ENCODE measurements at places on chromosomes 4 and X. TPM values are rescaled to one million over a fixed set of nuclear protein-coding genes. Genes with fewer than 3 reads are reported as not detected.
A peak's percentile ranks its signal among the peaks of the same experiment; 100 is the strongest.

- H3K4me3 ChIP-seq = no peak overlapping the region
- H3K27me3 ChIP-seq = no peaks in the 10 kb centered on the region
- no peaks in the 10 kb centered on the region for H3K36me3 ChIP-seq
- no peaks in the 10 kb centered on the region for H3K4me1 ChIP-seq
- no peak for DNase-seq
These were observed 124.5 kb downstream of the NPNT start for GRCh38 chr4:106019771-106020170.

Gene PRDM8
- 4.2 TPM for total RNA-seq

DNA sequence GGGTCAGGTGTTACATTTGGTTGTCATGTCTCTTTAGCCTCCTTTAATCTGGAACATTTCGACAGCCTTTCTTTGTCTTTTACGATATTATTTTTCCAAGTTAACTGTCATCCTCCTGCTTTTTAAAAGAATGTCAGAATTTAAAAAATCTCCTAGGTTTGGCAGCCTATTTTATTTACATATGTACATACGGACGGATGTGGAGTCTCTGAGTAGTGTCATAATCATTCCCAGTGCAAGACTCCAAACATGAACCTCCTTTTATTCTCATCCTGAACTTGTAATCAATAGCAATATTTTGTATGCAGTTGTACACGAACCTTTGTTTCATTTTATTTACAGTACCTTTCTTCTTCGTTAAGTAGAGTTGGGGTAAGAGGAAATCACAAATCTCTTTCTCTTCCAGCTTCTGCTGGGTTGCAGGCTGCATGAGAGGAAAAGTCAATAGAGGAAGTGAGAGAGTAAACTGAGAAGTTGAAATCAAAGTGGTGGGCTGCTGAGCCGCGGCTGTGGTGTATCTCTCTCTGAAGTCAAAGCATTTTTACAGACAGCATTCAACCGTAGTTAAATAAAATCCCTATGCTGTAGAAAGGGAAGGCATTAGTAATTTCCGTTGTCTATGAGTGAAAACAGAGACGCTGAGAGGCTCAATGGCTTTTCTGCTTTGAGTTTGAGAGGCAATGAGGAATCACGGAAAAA is 53.9 kb upstream of the RPS6KA3 start:
- peak overlapping the region; percentile 57 for H3K4me3 ChIP-seq
- no peaks in the 10 kb centered on the region for H3K36me3 ChIP-seq
- peak; percentile 38 for DNase-seq
- peak overlapping the region; percentile 45 for H3K27ac ChIP-seq
- H3K4me1 ChIP-seq = peaks cover 20% of the 10 kb centered on the region
- no peaks in the 10 kb centered on the region for H3K27me3 ChIP-seq

DNA sequence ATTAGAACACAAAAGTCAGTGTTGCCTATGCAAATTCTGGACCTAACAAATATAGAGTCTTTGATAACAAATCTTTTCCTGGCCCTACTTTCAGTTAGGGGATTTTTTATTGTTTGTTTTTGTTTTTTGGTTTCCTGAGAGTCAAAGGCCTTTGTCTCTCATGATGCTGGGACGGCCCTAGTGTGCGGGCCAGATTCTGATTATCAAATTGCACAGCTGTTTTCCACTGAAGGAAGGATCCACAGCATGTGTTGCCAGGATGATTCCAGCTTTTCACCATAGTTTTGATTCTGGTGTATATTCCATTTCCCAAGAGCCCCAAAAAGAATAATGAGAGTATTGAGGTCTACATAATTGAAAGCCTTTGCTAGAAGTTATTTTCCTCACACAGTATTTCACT is 248.2 kb downstream of the CAMK2D start:
- peaks cover 40% of the 10 kb centered on the region for H3K36me3 ChIP-seq
- H3K27ac ChIP-seq = no peak overlapping the region
- no peaks in the 10 kb centered on the region for H3K4me1 ChIP-seq
- no peak overlapping the region for H3K4me3 ChIP-seq
- DNase-seq = no peak

Gene ADH4
- not detected for total RNA-seq

Gene CRMP1
- not detected for total RNA-seq

Gene HSFX3
- not detected for total RNA-seq

- no peak overlapping the region for H3K4me3 ChIP-seq
- peaks cover 4% of the 10 kb centered on the region for H3K4me1 ChIP-seq
- no peaks in the 10 kb centered on the region for H3K36me3 ChIP-seq
- DNase-seq = no peak
- H3K27me3 ChIP-seq = no peaks in the 10 kb centered on the region
- no peak overlapping the region for H3K27ac ChIP-seq
These were observed 418.6 kb upstream of the DIPK2B start for GRCh38 chrX:45619290-45619689.

Gene NPNT
- total RNA-seq = not detected

DNA sequence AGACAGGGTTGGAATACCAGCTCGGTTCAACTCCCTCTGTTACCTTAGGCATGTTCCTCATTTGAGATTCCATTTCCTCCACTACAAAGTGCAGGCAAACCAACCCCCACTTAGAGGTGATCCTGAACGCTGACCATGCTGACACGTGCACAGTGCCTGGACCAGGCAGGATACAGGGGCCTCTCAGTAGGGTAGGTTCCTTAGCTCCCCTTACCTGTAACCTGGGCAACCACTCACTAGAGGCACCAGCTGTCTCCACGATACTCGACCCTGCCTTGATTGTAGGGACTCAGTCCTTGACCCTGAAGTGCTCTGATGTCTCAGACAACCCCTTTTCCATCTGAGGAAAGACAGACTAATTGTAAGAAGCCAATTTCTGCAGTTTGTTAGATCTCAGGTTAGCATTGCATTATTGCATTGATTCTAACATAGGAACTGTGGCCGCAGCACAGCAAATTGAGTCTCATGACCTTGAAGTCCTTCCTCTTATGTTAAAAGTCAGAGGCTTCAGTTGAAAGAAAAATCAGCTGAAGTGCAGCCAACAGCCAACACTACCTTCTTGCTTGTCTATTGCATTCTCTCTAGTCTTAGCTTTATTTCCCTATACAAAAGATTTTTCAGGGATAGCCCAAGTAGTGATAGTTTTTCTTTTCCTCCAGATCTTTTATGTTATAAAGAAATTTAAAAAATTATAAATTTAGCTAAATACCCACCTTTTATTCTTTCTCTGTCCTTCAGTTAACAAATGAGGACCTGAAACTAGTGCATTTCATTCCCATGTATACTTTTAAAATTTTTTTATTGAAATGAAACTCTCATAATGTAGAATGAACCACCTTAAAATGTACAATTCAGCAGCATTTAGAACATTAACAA is 11.2 kb upstream of the C1QTNF7 start:
- peaks cover 19% of the 10 kb centered on the region for H3K4me1 ChIP-seq
- DNase-seq = no peak
- no peaks in the 10 kb centered on the region for H3K36me3 ChIP-seq
- peaks cover 2% of the 10 kb centered on the region for H3K27me3 ChIP-seq
- no peak overlapping the region for H3K4me3 ChIP-seq
- H3K27ac ChIP-seq = no peak overlapping the region

Gene TXK
- 60.6 TPM for total RNA-seq

DNA sequence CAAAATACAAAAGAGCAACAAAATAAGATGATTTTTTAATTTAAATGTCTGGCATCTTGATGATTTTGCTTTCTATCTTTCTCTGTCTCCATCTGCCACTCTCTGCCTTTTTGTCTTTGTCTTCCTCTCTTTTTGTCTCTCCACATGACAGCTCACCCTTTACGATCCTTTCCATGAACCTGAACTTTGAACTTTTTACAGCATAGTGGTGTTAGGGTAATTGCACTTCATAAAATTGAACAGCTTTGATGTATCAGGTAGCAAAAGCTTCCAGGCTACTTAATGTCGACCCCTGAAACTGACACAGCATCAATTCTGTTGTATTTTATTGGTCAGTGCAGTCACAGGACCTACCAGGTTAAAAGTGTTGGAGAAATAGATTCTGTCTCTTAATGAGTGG is 1517.0 kb downstream of the ADGRL3 start:
- H3K4me1 ChIP-seq = no peaks in the 10 kb centered on the region
- DNase-seq = no peak
- H3K36me3 ChIP-seq = no peaks in the 10 kb centered on the region
- H3K27me3 ChIP-seq = no peaks in the 10 kb centered on the region
- no peak overlapping the region for H3K4me3 ChIP-seq
